ENCODE measurements at places on chromosomes 16 and 17. TPM values are rescaled to one million over a fixed set of nuclear protein-coding genes. Genes with fewer than 3 reads are reported as not detected.

GRCh38 chr17:50259477-50260324 is 14.6 kb upstream of the TMEM92 start:
- no peak for DNase-seq

GRCh38 chr17:66715745-66716156 is 119.2 kb upstream of the CACNG5 start:
- no peak for DNase-seq

DNA sequence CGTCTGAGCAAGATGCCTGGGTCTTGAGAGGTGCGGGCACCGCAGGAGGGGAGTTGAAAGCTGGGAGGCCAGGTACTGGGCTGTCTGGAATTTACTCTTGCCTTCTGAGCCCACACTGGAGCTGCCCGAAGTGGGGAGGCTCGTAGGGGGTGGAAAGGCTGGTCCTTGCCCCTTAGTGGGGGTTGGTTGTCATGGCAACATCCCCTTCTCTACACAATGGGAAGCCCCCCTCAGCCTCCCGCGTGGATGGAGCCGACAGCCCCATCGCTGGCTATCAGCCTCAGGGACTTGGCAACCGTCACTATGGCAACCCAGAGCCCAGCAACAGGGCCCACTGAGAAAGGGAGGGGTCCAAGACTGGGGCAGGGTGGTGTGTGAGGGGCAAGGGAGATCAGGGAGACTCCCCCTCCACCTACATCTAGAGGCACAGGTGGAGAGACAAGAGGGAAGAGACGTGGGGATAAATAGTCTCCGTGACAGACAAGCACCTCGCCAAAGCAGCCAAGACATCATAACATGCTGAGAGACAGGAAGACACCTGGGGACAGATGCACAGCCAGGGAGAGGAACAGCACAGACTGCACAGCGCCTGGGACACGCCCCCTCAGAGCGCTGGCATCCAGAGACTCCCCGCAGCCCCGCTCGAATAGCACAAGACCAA is 5.3 kb upstream of the DNAH2 start:
- no peak for DNase-seq

- DNase-seq, result no peak
Observed at GRCh38 chr16:12386192-12386591, 409.7 kb downstream of the SNX29 start.

DNA sequence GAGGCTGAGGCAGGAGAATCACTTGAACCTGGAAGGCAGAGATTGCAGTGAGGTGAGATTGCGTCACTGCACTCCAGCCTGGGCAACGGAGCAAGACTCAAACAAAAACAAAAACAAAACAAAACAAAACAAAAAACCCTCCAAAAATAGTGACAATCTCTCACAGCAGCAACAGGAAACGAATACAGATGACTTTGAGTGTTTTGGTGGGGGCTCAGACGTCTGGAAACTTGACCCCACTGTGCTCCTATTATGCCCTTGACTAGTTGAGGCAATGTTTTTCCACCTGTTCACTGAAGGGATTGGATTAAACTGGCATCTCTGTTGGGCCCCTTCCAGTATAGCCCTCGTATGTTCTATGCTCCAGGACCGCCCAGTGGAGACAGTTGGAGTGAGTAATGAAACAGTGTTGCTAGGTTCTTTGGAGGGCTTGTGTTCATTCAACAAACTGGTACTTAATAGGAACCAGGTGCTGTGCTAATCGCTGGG is 167.0 kb downstream of the UTP18 start:
- no peak for DNase-seq

GRCh38 chr17:51428668-51429495 is 168.5 kb downstream of the UTP18 start:
- no peak for DNase-seq

DNA sequence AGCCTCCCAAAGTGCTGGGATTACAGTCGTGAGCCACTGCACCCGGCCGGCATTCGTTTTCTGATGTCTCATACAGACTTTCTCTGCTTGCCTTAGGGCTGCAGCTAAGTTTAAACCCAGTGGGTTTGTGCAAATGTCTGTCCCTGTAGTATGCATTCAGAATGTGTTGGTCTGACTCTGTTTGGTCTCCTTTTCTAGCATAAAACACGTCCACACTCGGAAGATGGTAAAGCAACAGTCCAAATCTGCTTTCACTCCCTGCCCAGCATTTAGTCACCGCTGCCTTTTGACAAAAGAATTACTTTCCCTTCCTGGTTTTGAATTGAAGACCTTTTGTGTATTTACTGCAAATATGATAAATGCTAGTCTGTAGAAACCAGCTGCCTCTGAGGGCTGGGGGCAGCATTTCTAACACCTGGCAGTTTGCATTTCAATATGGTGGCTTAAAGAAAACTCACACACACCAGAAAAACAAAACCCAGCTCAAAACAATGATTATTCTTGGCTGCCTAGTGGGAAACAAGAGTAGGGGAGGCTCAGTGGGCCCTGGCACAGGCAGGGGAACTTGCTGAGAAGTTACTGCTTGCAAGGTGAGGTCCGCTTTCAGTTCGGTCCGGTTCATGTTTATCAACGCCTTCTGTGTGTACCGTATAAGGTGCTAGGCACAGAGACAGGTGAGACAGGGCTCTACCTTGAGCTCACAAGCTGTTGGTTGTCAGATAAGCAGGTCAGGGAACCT is 56.9 kb downstream of the MSI2 start:
- DNase-seq, result no peak

GRCh38 chr17:76408037-76408849 is 23.8 kb downstream of the SPHK1 start:
- DNase-seq, result peak; percentile 52

DNA sequence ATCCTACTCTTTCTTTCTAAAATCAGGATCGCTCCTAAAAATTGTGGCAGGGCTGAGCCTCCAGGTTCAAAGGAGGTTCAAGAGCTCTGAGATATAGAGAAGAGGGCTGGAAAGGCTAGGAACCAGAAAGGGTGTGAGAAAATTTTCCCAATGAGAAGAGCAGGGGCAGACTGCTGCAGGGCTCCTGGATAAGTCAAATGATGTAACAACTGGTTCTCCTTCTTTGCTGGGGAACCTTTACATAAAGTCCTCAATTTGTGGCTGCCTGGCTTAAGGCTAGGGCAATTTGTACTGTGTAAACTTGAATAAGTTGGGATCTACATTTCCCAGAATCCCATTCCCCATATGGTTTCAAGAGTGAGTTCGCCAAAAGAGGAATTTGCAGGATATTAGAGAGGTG is 16.3 kb upstream of the AKAP1 start:
- DNase-seq, result no peak

GRCh38 chr16:70661534-70661917 is 15.2 kb downstream of the IL34 start:
- DNase-seq, result no peak

DNA sequence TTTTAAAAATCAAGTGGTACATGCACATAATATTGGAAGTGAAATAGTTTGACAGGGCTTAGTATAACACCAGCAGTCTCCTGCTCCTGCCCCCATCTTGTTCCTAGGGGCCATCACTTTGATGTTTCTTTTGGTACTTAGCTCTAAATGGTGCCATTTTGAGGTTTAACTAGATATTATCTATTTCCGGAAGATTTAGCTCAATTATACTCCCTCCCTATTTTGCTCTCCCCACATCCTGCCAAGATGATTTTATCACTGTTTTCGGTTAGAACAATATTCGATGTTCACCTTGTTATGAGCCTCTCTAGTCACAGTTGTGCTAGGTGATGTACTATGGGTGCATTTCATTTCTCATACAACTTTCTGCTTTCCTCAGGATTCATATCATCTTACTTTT is 20.0 kb upstream of the SLC35G3 start:
- peak; percentile 53 for DNase-seq

DNA sequence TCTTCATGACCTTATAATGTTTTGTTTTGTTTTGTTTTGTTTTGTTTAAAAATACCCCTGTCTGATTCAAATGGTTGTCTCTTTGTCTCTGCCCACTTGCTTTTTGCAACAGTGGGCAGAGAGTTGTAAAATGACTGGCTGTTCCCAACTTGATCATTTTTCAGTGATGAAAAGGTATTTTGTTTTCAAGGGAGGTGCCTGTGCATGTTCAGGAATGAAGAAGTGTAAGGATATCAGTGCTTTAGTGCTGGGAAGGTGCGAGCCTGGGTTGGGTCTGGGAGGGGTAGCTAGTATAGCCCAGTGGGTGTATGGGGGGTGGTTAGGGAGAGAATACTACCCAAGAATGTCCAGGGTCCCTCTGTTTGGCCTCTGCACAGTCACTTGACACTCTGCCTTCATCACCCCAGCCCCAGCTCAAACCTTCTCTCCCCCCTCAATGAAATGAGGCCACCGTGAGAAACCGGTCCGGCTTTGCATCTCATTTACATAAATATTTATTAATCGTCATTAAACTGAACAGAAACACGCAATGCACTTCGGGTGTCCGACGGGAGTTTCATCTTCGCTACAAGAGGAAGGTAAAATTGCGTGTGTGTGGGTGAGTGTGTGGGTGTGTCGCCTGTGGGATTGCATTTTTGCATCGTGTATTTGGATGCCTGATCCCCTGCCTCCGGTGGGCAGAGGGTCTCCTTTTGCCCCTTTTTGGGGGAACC is 4.3 kb downstream of the NEUROD2 start:
- no peak for DNase-seq

DNA sequence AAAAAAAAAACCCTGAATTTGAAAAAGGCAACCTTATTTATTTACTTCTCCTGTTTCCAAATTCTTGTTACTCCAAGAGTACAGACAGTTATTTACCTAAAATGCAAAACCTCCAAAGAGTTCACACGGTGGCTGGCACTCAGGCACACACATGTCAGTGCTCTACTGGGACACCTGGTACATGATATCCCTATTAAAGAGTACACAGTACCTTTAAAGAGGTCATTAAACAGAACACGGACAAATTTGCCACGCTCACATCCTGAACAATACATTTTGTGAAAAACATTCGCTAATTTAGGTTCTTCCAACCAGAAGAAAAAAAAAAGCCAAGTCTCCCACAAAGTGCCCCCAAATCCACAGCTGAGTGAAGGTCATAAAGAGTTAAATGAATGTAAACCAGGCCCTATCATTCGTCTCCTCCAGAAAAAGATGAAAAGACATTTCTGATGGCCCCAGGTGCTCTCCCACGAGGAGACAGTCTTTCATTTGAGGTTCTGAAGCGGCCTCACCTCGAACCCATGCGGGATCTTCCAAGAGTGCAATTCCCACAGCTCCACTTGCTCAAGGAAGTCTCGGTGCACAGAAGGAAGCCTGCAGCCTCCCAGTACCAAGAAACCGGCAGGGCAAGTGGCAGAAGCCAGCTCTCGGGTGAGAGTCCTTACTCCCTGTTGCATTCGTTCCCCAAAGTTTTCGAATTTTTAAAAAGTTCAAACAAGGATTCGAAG is 993 bp downstream of the ERN1 start:
- peak; percentile 21 for DNase-seq

- DNase-seq, result no peak
Observed at GRCh38 chr16:75565640-75566039, 539 bp upstream of the GABARAPL2 start.

- no peak for DNase-seq
Observed at GRCh38 chr17:76840443-76840767, 27.8 kb upstream of the MGAT5B start.

- DNase-seq, result peak; percentile 37
Observed at GRCh38 chr17:1573932-1574696, 11.5 kb upstream of the PITPNA start.

GRCh38 chr16:75550211-75550662 is 5.8 kb downstream of the TMEM231 start:
- DNase-seq, result peak; percentile 18

DNA sequence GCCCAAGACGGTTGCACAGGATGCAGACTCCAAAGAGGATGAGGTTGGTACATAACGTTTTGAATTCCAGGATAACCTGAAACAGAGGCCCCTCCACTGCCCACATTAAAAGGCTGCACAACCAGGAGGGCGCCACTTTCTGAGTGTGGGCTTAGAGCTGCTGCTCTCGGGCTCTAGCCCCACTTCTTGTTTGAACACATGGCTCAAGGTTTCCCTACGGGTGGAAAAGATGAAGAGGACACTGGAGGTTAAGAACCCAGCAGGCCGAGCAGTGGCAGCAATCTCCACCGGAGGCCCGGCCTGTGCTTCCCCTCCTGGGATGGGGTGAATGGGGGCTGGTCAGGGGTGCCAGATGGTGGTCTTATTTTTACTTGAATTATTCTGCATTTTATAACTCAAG is 8.0 kb upstream of the TRAP1 start:
- DNase-seq, result no peak

DNA sequence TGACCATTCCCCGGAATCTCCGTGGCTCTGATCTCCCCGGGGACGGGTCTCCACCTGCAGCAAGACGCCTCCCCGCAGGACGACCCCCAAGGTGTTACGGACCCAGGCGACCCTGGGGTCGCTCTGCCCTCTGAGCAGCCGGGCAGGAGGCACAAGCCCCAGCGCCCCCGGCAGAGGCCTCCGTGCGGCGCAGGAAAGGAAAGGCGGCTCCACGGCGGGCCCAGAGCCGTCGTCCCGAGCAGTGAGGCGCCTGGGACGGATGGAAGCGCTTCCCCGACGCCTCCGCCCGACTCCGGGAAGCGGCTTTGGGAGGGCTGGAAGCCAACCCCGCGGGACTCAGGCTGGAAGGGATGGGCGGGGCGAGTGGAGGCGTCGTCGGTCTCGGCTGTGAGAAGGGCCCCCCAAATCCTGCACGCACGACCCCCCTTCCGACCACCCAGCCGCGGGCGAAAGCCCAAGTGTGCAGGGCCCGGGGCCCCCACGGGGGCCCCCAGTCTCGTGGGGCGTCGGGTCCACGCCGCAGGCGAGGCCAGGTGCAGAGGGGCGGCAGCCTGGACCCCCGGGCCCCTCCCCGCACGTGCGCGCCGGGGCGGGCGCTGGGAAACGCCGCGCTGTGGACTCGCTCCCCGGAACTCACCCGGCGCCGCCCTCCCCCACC is 32.7 kb upstream of the RPH3AL start:
- DNase-seq, result no peak

DNA sequence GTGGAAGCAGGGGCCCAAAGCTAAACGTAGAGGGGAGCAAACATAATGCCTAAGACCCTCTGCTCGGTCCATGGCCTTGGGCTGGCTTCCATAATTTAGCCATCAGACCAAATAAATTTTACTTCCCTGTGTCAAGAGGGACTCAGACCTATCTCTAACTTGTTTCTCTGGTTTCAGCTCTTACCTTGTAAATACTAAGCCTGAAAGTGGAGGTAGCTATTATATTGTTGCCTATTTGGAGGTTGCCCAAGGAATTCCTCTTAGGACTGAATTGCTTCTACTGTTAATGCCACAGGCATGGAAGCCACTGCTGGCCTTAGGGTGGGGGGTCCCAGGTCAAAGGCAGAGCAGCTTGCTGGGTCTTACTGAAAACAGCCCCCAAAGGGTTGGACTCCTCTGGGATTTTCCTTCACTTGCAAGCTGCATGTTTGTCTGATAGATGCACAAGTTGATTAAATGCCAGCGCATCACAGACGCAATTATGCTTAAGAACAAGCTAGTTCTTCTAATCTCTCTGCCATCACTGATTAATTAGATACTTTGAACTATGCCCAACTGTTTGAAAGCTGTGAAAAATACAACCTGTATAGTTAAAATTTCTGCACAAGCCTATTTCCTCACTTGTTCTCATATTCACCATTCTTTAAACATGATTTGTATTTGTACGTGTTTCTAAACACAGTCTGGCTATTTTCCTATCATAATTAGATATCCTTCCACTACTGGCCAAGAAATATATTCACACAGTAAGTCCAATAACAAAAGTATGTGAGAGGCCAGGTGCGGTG is 67.9 kb upstream of the HAS3 start:
- DNase-seq, result no peak

GRCh38 chr17:34118564-34118963 is 136.5 kb upstream of the CCL2 start:
- no peak for DNase-seq

- no peak for DNase-seq
Observed at GRCh38 chr17:37142294-37142896, 193.6 kb downstream of the AATF start.

ARSG gene
- total RNA-seq, result 7.3 TPM

MPO gene
- total RNA-seq, result not detected

AKAP1 gene
- 45.0 TPM for total RNA-seq

HBA2 gene
- total RNA-seq, result 0.32 TPM
